EH (cell line): ENCODE measurements at places on chromosomes 6 and 20.

- DNase-seq: no peak
Observed at GRCh38 chr6:140289186-140289585, 914.7 kb upstream of the CITED2 start.

- DNase-seq: no peak
Observed at GRCh38 chr20:46998477-46999240, 104.0 kb downstream of the EYA2 start.

DNA sequence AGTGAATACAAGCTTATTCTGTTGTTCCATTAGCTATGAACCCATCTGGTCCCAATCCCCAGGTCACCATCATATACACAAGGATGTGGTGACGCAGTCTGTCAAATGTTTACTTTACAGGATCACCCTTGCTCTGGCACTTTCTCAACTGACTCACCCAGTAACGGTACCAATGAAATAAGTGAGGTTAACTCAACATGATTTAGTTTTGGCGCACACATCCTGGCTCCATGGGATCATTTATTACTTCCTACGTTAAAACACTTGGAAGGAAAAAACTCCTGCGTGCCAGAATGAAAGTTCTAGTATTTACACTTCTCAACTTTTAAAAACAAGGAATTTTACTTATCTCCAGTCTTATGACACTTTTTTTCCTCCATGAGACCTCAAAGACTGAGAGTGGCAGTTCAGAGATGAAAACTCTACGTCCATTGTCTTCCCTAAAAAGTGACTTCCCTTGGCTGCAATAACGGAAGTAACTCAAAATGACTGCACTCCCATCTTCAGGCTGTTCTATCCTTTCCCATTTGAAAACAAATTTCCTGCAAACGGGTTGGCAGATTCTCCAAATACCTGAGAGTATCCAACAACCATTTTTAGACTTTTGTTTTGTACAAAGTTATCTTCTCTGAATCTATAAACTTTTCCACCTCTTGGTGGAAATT is 15.9 kb downstream of the AGPAT4 start:
- DNase-seq: peak; percentile 96

GRCh38 chr6:1624058-1624850 is 14.5 kb downstream of the FOXC1 start:
- no peak for DNase-seq

GRCh38 chr20:41632896-41633295 is 14.7 kb upstream of the CHD6 start:
- DNase-seq: peak; percentile 83

DNA sequence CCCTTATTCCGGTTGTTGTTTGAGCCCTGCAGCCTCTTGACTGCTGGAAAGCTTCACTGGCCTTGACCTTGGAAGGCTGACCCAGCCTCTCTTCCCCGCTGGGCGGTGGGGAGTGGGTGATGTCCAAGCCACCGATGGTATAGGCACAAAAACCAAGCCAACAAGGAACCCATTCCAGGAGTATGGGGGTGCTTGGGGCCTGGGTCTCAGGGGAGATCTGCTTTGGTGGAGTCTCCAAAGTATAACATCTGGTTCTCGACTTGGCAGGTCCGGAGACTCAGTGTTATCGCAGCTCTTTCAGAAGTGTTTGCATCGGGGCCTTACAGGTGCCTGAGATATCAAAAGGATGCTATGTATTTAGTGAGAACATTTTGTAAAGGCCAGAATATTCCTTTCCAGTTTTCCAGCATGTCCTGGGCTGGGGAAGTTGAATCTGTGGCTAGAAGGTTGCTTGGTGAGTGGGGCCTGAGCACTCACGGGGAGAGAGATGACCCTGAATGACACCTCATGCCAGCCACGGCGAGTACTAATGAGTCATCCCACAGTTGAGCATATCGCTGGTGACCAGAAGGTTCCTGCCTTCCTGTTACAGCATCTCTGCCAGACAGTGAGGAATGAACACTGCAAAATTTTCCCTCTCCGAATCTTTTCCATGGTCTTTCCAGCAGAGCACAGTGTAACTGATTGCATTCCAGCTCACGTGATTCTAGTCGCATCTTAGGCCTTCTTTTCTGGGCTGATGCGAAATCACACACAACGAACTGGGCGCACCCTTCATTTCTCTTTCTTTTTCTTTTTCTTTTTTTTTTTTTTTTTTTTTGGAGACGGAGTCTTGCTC is 133.9 kb downstream of the ZDHHC14 start:
- peak; percentile 87 for DNase-seq

- DNase-seq: no peak
Observed at GRCh38 chr6:40848868-40849514, 190.0 kb downstream of the UNC5CL start.

GRCh38 chr6:168596344-168596743 is 155.4 kb downstream of the SMOC2 start:
- no peak for DNase-seq

GRCh38 chr6:160986851-160987250 is 4.7 kb upstream of the MAP3K4 start:
- DNase-seq: no peak

GRCh38 chr20:58552366-58552934 is 37.3 kb upstream of the APCDD1L start:
- DNase-seq: no peak

GRCh38 chr6:134317471-134318131 is at the start of gene SGK1:
SGK1 (minus strand) TSS chr6:134318112; CDS start chr6:134317460, 652 bp downstream.
- peak; percentile 61 for DNase-seq

DNA sequence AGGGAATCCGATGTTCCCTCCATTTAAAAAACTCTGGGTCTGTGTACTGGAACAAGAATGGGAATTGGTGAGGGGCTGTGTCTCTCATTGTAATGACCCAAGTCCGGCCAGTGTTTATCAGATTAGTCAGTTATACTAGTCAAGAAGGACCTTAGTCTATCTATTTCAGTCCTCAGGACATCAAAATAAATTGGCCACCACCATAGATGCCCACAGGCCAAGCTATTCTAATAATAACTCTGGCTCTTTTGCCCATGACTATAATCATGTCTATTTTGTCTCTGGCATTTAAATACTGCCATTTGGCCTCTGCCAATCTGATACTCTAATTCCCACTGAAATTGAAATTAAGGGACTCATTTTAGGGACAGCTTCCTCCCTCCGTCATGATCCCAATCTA is 37.8 kb downstream of the ELOVL4 start:
- DNase-seq: no peak
